Left renal cortex interstitium (tissue), 4 donors: ENCODE measurements at places on chromosomes 16 and 17. TPM values are rescaled to one million over a fixed set of nuclear protein-coding genes. Genes with fewer than 3 reads are reported as not detected.

The ADCY9 gene
- polyA plus RNA-seq: 9.4 TPM

The DPEP2 gene
- 1.1 TPM for polyA plus RNA-seq

The SEZ6L2 gene
- polyA plus RNA-seq: 10.4 TPM

The NUP85 gene
- polyA plus RNA-seq: 78.9 TPM

The KIF2B gene
- not detected for polyA plus RNA-seq

The NPIPB8 gene
- 0.65 TPM for polyA plus RNA-seq

The ATP1B2 gene
- polyA plus RNA-seq: 20.6 TPM

The MED9 gene
- polyA plus RNA-seq: 20.9 TPM

The CLEC16A gene
- 26.3 TPM for polyA plus RNA-seq

The CD300LG gene
- 0.66 TPM for polyA plus RNA-seq

The CLEC10A gene
- polyA plus RNA-seq: 1.1 TPM

The ALDH3A1 gene
- 1.7 TPM for polyA plus RNA-seq

The NAGPA gene
- polyA plus RNA-seq: 12.3 TPM

DNA sequence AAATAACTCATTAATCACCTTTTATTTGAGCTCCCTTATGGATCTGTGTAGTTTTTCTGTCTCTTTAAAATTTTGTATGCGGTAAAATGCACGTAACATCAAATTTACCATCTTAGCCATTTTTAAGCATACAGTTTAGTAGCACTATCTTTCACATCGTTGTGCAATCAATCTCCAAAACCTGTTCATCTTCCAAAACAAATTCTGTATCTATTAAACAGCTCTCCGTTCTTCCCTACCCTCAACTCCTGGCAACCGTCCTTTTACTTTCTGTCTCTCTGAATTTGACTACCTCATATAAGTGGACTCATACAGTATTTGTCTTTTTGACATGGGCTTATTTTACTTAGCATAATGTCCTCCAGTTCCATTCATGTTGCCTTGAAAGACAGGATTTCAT lies 100.5 kb downstream of the NF1 start:
- no peak for DNase-seq

- no peak for DNase-seq
Measured at GRCh38 chr16:81709016-81709900, 69.8 kb upstream of the PLCG2 start.

DNA sequence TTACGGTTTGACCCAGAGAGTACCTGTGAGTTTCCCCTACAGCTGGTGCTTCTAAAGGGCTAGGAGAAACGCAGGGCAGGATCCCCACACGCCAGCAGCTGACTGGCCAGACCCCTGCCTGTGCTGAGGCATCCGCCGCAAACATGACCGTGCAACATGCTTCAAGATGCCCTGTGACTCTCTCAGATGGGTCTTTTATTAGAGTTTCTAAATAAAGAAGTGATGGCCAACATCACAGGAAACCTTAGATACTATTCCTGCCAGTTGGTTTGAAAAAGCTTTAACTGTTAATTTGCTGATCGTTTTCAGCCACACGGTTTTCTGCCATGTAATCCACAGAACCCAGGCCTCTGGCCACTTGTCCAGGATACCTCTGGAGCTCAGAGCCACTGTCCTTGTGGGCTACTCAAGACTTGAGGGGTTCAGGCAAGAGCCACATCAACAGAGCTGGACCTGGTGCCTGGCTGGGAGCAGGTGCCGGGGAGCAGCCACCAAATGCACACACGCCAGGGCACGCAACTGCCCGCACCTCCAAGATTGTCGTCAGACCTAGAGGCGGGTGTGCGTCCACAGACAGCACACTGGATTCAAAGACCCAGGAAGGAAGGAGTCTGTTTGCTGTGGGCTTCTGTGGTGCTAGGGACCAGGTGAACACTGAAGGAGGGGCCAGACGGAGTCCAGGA lies 118.4 kb downstream of the ZNF778 start:
- DNase-seq: no peak

DNA sequence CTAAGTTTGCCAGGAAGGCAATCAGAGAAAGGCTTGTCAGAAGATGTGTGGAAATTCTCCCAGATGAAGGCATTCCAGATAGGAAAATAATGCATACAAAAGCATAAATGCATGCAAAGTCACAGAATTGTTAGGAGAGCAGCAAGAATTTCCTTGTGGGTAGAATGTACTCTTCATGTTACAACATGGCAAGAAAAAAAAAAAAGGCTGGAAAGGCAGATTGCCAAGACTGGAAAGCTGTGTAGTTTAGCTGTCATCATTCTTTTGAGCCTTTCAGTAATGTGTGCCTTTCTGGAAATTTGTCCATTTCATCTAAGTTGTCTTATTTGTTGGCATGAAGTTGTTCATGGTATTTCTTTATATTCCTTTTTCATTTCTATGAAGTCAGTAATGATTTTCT lies 71.0 kb upstream of the EFCAB3 start:
- DNase-seq: no peak

GRCh38 chr17:18027280-18027679 lies 11.7 kb downstream of the ATPAF2 start:
- DNase-seq: no peak

- no peak for DNase-seq
Measured at GRCh38 chr17:2421315-2422147, 20.7 kb upstream of the MNT start.

DNA sequence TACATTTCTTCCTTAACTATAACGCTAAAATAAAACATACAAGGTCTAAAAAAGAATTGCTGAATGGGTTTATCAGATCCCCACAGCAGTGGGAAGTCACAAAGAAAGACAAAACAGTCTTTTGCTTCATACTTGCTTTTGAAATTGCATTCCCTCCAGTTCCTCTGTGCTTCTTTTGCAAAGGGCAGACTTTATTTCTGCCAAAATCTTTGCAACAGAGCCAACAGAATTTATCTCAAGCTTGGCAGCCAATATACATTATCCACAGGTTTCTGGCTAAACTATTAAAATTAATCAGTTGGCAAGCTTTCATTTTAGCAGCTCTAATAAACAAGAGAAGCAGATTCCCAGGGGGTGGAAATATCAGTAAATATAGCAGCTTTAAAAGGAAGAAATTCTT lies 378.9 kb upstream of the CA10 start:
- no peak for DNase-seq

DNA sequence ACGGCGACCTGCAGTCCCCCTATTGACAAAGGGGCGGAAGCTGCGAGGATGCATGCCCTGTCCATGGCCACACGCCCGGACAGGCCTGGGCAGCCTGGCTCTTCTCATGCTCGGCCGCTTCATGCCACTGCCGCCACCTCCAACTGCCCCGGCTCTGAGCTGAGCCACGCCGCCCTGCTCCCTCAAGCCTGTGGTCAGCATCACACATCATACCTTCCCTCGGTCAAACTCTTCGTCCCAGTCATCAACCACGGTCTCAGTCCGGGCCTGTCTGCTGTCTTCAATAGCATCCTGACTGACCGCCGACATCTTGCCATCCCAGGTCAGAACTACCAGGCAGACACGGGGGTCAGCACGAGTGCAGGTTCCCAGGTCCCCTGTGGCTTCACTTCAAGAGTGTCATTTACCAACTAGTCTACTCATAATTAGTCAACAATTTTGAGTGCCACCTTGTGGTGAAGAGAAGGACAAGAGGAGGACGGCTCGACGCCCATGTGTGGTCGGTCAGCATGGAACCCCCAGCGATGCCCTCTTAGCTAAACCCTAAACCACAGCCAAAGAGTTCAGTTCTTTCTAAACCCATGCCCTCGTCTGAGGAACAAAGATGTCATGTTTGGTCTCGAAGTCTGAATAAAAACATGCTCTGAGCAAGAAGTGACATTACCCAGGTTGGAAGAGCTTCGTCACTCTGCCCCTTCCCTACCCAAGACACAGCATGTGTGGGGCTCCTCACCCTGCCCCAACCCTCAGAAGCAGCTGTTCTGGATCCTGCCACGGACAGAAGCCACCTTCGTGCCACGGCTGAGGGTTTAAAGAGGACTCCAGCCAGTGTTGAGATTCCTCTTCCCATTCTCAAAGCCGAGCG lies 16.9 kb upstream of the CYTH1 start:
- DNase-seq: no peak

DNA sequence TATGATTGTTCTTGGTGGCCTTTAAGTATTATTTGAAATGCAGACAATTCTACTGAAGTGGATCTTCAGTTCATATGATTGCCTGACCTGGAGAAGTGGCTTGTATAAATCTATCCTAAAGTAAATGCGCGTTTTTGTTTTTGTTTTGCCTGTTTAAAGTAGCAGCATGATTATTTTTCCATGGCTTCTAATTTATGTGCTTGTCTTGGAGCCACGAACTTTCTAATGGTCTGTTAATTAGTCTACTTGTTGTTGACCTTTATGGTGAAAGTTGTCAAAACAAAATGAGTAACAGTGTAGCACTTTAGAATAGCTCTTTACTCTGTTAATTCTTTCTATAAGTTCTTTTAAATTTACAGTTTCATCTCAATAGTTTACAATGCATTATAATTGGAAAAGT lies 1.7 kb downstream of the PRKAR1A start:
- no peak for DNase-seq

DNA sequence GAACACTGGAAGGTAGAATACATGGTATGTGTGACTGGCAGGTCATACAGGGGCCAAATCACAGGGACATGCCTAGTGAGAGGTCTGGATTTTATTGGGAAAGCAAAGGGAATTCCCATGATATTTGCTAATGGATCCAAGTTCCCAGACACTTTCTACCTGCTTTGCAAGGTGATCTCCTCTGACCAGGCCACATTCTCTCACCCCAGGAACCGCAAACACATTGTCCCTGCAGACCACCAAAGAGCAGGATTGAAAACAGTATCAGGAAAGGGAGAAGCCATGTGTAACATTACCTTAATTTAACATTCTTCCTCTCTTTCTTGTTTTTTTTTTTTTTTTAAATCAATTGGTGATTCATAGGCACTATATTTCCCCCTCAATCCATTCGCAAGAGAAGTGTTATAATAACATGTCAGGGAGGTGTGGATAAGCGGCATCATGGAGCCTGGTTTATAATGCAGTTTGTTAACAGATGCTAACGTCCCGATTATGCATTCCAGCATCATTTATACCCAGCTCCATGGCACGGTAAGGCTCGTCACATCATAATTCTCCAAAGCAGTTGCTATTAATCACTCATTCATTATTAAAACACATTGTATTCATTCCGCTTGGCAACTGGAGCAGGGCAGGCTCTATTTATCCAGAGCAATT lies 155.1 kb upstream of the CCL2 start:
- DNase-seq: no peak

- no peak for DNase-seq
Measured at GRCh38 chr17:76709077-76709950, 1.5 kb downstream of the MXRA7 start.

- DNase-seq: no peak
Measured at GRCh38 chr17:55366020-55366481, 55.6 kb downstream of the MMD start.

GRCh38 chr16:58487566-58488351 lies 12.2 kb upstream of the NDRG4 start:
- DNase-seq: no peak

GRCh38 chr17:50935221-50935995 lies 69.3 kb upstream of the TOB1 start:
- DNase-seq: no peak

GRCh38 chr17:41647940-41648410 lies 23.6 kb upstream of the KRT17 start:
- no peak for DNase-seq

DNA sequence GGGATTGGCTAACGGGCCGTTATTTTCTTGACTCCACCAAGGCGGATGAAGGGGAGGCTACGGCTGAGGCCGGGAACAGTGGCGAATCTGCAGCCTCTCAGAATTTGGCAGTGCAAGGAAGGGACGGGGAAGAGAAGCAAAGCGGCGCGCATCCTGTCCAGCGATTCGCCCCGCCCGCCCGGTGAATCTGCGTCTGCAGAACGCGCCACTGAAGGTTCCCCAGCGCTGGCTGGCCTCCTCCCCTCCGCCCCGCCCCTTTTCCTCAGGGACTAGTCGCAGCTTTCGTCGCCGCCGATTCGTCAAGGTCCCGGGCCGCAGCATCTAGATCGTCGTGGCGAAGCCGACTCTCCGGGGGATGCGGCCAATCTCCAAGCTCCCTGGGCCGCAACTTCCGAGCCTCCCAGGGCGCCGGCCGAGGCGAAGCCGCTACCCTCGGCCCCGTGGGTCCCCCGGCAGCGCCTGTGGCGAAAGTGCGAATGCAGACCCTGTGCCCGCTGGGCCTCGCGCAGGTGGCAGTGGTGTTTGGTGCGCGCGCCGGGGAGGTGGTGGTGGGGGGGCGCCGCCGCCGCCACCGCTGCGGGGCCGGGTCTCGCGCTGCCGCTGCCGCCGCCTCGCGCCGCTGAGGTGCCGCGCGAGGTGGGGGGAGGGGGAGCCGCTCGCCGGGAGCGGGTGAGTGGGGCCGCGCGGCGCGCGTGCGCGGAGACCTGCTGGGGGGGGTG lies at the start of gene SETD1A:
Gene SETD1A (plus strand): TSS at position 299 of the 719 bp plus-strand sequence. CDS start 978 bp downstream, outside the sequence.
- DNase-seq: peak; percentile 93
